ENCODE measurements at places on chromosomes 1 and 21.

- DNase-seq: peak; percentile 82
These were observed 76.7 kb downstream of the ARHGEF16 start for GRCh38 chr1:3530926-3531818.

DNA sequence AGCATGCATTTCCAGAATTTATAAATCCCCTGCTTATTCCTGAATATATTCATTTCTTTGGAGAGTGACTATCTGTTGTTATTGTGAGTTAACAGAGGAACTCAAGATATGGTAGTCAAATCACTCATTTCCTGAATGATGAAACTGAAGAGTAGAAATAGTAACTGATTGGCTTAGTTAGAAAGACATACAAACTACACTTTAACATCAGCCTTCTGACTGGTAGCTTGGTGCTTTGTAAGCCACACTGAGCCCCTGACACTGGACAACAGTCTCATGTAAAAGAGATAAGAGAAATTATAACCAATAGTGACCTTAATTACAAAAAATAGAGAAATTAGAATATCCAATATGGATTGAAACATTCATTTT, 4.8 kb downstream of the GBP7 start:
- DNase-seq: no peak

DNA sequence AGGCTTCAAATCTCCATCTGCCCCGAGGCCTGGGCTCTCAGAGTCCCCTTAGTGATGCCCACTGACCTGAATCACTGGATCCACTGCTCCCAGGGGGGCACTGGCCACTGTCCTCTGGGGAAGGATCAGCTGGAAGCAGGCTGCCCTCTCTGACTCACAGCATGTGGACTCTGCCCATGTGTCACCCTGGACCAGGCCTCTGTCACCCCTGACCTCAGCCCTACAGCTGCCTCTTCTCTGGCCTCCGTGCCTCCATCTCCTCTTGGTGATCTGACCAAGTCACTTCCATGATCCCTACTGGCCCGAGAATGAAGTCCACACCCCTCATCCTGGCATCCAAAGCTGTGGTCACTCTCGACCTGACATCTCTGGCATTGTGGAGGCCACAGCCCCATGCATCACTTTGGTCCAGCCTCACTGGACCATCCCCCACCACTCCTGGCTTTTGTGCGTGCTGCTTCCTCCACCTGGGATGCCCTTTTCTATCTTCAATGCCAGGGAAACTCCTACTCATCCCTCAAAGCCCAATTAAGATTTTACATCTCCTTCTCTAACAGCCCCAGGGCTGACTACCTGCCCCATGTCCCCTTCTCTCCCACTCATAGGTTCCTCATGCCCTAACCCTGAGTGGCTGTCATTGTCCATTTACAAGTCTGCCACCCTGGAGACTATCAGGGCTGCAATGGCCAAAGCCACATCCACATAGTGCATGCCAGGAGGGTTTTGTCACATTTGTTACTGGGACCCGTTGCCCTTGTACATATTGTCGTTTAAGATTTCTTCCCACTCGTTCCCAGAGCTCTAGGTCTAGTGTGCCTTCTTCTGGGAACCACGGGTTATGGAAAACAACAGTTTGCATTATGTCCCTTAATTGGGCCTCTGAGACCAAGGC, 685.0 kb downstream of the MATN1 start:
- DNase-seq: no peak

DNA sequence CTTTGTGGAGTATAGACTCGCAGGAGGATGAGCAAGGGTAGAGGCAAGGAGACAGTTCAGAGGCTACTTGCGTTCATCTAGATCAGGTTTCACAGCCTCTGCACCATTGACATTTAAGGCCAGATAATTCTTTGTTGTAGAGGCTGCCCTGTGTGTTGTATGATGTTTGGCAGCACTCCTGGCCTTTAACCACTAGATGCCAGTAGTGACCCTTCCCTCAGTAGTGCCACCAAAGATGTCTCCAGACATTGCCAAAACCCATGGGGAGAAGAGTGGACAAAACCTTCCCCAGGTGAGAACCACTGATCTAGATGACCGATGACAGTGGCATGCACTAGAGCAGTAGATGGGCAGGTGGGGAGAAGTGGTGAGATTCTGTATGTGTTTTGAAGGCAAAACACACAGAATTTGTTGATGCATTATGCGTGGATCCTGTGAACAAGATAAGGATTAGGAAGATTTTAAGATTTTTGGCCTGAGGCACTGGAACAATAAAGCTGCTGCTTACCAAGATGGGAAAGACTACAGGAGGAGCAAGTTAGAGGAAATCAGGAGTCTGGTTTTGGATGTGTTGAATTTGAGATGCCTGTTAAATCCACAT, 9.9 kb upstream of the COG2 start:
- peak; percentile 50 for DNase-seq

- peak; percentile 77 for DNase-seq
These were observed 53.8 kb downstream of the MACF1 start for GRCh38 chr1:39258146-39258924.

GRCh38 chr21:23639721-23640120, 1967.6 kb downstream of the MRPL39 start:
- no peak for DNase-seq

- DNase-seq: peak; percentile 46
These were observed 8.8 kb upstream of the INSL5 start for GRCh38 chr1:66809736-66810326.

DNA sequence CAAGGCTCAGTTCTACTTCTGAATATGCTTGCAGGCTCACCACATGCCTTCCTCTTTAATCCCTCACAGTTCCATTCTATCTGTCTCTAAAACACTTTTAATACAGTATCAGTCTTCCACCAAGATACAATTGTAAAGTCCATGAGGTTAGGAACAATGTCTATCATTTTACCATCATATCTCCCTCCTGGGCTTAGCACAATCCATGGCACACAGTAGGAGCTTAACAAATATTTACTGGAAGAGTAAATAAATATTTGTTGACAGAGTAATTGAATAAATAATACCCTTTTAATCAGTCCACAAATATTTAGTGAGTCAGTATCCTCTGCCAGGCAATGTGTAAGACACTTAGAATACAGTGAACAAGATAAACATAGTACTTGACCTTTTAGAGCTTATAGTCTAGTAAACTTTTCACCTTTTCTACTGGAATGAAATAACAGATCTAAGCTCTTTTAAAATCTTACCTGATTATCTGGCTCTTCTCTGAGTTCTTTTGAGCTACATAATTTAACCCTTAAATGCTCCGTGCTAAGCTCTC, 12.7 kb upstream of the GADD45A start:
- DNase-seq: no peak

- no peak for DNase-seq
These were observed 55.0 kb upstream of the TRAPPC10 start for GRCh38 chr21:43957128-43957571.

DNA sequence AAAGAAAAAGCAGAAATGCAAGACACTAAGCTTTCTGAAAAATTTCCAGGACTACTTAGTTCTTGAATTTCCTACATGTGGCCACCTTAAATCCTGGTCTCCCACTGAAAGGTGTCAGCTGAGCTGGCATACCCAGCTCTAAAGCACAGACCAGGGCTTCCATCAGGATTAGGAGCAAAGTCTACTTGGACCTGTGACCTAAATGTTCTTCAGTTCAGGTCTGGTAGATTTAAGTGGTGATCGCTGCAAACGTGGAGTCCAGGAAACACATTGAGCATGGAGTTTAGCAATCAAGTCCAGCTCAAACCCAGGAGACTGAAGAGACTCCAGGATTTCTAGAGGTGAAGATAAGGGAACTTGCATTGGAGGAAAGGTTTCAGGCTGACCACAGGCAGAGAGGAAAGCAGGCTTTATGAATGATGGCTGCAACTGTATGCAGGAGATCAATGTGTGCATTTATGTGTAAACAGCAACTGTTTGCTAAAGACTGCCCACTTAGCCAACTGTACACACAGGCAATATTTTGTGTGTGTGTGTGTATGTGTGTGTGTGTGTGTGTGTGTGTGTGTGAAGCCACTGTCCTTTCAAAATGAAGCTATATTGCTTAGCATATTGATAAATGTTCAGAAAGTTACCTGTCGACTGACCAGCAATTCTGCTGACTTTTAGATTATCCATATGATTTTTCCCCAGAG, 75.2 kb downstream of the LMX1A start:
- DNase-seq: no peak

DNA sequence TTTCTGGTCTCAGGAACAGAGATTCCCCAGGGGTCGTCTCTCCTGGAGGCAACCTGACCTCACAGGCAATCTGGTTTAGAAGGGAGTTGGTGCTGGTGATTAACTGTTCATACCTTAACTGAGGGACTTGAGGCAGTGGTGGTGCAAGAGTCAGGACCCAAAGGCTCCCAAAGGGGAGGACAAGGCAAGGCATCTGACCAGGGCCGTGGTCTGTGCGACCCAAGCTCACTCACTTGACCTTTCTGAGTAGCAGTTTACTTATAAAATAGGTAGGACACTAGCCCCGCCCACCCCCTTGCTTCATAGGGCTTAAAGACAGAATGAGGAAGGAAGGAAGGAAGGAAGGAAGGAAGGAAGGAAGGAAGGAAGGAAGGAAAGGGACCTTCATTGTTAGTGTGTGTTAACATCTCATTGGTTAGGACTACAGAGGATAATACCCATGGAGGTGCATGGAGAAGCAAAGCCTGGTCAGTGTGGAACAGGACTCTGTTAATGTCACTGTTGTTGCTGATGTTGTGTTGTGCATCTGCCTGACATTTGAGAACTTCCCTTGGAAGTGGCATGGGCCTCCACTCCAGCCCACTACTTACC, 4.6 kb upstream of the KCNA2 start:
- no peak for DNase-seq

DNA sequence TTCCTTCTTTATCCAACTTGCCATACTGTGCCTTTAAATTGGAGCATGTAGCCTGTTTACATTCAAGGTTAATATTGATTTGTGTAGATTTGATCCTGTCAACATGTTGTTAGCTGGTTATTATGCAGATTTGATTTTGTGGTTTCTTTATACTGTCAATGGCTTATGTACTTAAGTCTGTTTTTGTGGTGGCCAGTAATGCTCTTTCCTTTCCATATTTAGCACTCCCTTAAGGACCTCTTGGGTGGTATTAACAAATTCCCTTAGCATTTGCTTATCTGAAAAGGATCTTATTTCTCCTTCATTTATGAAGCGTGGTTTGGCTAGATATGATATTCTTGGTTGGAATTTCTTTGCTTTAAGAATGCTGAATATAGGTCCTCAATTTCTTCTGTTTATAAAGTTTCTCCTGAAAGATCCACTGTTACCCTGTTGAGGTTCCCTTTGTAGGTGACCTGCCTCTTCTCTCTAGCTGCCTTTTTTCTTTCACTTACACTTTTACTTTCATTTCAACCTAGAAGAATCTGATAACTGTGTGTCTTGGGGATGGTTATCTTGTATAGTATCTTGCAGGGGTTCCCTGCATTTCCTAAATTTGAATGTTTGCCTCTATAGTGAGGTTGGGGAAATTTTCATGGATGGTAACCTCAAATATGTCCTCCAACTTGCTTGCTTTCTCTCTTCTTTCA, 86.9 kb upstream of the NEGR1 start:
- no peak for DNase-seq

DNA sequence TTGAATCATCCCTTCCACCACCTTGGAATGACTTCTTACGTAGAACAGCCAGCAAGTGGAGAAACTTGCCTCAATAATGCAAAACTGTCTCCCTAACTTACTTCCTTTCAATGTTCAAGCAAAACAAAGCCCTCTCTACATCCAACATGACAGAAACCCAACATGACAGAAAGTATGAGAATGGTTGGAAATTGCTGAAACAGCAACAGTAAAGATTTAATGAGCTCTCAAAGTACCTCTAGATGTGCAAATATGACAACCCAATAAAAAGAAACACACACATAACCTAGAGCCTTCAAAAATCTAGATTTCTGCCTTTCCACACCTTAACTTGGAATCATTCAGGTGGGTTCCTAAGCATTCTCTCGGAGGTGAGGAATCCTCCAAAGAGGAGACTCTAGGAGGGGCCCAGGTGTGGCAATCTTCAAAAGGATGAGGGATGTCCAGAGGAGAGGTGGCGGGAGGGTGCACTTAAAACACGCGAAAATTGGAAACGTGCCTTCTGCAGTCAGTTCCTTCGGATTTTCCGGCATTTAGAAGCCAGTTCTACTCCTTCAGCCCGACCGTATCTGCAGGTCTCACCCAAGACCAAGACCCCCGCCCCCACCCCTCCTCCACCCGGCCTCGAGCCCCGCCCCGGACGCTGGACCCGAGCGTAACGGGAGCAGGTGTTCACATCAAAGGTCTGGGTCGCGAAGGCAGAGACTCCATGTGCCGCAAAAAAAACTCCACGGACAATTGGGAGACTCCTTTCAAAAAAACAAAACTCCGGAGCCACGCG, 996 bp upstream of the MGST3 start:
- DNase-seq: peak; percentile 39

DNA sequence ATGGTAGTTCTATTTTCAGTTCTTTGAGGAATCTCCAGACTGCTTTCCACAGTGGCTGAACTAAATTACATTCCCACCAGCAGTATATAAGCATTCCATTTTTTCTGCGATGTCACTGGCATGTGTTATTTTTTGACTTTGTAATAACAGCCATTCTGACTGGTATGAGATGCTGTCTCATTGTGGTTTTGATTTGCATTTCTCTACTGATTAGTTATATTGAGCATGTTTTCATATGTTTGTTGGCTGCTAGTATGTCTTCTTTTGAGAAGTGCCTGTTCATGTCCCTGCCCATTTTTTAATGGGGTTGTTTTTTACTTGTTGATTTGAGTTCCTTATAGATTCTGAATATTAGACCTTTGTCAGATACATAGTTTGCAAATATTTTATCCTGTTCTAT, 87.9 kb downstream of the RPS6KC1 start:
- peak; percentile 23 for DNase-seq

- peak; percentile 69 for DNase-seq
These were observed 23.2 kb downstream of the MYBPH start for GRCh38 chr1:203152158-203153034.

GRCh38 chr1:9269078-9269501, 23.6 kb upstream of the SPSB1 start:
- DNase-seq: no peak

DNA sequence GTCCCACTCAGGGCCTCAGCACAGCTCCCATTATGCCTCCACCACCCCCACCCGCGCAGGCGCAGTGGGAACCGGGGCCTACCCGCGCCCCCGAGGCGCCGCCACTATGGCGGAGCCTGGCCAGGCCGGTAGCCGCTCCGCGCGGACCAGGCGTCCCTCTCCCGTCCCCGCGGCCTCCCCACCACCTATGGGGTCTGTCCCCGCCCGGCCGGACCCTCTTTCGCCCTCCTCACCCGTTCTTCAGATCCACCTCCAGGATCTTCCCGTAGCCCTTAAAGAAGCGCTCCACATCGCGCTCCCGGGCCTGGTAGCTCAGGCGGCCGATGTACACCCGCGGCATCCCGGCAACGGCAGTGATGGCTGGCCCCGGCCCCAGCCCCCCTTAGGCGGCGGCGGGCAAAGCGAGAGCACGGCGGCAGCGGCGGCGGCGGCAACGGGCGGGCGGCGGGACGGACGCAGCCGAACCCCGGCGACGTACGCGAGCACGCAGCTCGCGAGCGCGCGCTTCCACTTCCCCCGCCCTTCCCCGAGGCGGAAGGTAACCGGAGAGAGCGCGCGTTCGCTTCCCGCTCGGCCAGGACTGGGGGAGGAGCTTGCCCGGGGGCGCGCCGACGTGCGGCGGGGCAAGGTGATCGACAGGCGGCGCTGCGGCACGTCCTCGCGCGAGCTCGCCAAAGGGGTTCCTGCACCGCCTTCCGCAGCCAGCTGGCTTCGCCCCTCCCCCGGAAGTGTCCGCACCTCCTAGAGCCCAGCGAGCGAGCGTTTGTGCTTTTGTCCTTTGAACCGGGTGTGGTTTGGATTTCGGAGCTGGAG, at the start of gene SRSF4:
Gene SRSF4 (minus strand): TSS at position 488 of the 813 bp plus-strand sequence. CDS start 148 bp downstream, at position 340.
- peak; percentile 99 for DNase-seq

GRCh38 chr1:145990249-145990855, 6.0 kb downstream of the TXNIP start:
- DNase-seq: no peak

GRCh38 chr21:41247561-41248545, 68.7 kb upstream of the FAM3B start:
- DNase-seq: no peak

Measured in GM23248 (cell line).